AG04449 (cell line): ENCODE measurements at places on chromosomes 1 and 21.

DNA sequence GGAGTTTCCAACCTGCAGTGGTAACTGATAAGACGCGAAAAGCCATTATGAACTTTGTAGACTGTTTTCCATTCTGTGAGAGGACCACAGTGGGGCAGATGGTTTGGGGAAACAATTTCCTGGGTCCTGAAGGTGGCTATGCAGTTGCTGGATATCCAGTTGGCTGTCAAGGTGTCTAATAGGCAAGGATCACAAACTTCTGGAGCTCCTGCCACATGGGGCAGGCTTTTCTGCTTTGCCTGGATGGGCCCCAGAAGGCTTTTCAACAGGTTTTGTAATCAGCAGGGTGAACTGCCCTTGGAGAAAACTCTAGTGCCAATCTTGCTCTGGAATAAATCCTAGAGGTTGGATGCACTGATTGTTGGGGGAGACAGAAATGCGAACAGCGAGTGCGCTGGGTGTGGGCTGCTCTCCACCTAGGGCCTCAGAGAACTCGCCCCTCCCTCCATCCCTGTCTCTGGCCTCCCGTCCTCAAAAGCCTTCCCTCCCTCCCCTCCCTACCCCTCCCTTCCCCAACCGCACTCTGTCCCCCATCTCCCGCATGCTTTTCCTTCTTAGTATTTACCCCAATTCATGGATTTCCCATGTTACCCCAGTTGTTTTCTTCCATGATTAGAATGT is 210.3 kb upstream of the USP24 start:
- DNase-seq: no peak

GRCh38 chr1:153627715-153628626 is at the start of gene S100A1:
Gene S100A1 (plus strand): TSS chr1:153628434. CDS start chr1:153630522, 2,088 bp downstream.
- no peak for DNase-seq

- no peak for DNase-seq
These were observed 4.3 kb downstream of the MAN1A2 start for GRCh38 chr1:117371441-117372151.

GRCh38 chr1:201062511-201063091 is 39.1 kb upstream of the KIF21B start:
- no peak for DNase-seq

DNA sequence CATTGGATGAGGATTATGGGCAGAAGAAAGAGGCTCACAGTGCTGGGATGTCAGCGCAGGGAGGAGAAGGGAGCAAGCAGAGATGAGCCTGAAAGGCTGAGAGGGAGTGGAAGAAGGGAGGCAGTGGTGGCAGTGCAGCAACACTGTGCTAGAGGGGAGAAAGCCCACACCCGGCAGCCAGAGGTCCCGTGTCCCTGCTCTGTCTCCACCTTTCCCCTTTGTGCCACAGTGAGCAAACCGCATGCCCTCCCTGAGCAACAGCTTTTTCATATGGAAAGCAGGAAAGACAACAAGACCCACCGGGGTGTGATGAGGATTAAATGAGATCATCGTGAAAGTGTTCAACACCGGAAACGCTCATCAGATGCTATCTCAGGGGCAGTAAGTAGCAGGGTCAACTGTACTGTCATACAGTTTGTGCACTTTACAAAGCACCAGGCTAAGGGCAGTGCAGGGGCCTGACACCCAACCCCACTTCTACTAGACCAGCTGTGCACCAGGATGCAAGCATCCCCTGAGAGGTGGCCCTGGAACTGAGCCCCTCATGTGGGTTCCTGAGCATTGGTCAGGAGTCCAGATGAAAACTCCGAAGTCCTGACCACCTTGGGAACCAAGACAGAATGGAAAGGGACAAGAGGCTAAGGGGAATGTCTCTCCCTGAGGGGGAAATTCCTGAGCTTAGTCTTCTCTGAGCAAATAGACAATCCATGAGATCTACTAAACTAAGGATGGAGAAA is 9.1 kb downstream of the NHLH1 start:
- DNase-seq: no peak

DNA sequence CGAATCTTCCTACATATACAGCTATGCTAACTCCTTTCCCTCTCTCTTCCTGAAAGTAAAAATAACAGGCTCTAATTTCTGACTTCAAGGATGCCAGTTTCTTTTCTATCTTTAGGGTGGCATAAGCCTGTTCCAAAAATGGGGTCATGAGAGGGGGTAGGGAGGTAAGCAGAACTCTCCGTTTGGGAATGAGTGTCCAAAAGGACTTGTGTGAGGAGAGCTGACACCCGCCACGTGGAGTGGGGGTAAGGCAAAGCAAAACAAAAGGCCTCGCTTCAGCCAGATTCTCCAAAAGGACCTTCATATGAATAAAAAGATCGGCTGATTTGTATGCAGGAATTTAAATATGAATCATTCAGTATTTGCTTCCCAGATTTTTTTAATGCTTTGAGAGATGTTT is 28.6 kb downstream of the PLPPR4 start:
- DNase-seq: no peak

DNA sequence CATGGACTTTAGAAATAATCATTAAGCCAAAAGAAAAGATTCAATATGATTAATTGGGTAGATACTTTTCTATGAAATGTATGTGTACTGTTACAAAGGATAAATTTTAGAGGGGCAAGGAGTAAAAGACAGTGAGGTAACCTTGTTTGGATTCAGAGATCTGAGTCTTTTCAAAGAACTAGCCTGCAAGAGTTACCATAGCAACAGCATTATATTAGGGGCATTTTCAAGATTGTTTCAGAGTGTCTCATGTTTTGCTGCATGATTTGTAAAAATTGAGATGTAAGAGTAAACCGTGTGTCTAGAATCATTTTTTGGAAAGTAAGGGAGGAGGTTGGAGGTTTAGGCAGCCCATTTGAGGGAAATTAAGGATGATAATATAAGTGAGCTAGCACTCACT is 70.6 kb upstream of the KIAA1614 start:
- DNase-seq: peak; percentile 46

- peak; percentile 44 for DNase-seq
These were observed 15.8 kb upstream of the CAMK1G start for GRCh38 chr1:209567698-209568175.

DNA sequence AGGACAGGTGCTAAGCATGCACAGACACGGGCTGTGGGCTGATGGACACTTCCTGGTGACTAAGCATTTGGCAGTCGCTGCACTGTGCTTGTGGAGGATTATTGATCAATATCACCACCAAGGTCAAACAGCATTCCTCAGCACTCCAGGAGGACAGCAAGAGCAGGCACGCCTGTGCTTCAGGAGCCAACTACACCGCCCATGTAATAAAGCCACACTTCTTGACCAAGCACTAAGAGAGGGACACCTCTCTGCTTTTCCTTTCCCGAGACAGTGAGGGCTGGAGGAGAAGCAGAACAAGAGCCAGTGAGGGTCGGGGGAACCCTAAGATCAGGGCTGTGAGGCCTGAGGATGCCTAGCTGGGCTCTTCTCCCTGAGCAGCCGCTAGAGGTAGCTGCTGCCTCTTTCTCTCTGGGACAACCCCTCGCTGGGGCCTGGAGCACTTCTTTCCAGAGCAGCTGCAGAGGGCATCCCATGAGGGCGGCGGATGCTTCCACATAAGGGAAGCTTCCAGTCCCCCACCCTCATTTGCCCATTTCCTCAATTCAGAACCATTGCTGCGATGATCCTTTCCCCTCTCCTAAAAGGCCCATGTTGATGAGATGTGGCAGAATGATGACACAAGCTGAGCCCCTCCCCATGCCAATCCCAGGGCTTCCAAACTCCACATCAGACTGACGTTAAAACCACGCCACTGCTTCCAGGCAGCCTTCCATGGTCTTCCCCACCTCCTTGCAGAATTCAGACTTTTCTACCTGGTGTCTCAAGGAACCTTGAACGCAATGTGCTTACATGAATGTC is 19.1 kb downstream of the RAB7B start:
- no peak for DNase-seq

DNA sequence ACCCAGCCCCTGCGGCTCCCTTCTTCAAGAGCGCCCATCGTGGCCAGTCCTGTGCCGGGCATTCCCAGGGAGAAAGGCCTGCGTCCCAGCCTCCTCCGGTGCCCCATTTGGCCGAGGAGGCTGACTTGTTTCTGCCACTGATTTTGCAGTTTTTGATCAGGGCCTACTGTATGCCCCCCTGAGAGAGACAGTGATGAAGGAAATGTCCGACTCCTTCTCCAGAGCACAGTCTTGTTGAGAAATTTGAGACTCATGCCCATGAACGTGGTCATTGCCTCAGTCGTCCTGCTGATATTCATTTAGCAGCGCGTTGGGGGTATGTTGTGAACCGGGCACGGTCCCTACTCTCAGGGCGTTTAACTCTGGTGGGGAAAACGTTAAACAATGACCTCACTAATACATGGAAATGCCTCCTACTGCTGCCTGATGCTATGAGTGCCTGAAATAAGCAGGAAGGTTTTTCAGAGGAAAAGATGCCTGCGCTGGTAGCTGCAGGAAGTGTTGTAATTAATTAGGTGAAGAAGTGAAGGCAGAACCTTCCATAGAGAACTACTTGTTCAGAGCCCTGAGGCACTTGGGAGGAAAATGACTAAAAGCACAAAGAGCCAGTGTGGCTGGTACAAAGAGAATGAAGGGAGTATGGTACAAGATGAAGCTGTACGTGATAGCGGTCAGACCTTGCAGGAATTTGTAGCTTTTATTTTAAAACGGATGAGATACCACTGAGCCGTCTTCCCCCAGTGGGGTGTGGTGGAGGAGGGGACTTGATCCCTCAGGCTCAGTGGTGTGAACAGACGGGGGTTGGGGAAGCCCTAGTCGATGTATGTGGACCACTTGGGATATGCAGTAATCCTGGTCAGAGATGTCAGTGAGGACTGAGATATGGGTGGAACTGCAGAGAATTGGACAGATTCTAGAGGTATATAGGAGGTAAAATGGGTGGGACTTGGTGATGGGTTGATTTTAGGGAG is 730 bp downstream of the ZCCHC17 start:
- no peak for DNase-seq

- no peak for DNase-seq
These were observed 464.8 kb upstream of the BRINP3 start for GRCh38 chr1:190942475-190942874.

DNA sequence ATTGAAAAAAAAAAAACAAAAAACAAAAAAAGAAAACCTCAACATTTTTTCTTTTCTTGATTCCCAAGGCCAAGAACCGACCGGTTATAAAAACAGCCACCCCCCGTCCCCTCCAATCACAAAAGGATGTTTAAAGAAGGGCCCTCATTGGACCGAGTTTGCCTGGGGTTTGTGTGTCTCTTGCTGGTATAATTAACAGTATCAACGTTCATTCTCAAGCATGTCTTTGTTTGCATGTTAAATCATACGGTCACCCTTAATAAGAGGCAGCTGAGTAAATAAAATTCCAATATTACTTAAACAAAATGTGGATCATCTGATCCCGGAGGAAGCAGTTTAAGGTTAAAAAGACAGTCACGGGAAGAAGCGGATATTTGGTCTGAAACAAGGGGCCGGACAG is 201.1 kb downstream of the PRDM2 start:
- DNase-seq: no peak

DNA sequence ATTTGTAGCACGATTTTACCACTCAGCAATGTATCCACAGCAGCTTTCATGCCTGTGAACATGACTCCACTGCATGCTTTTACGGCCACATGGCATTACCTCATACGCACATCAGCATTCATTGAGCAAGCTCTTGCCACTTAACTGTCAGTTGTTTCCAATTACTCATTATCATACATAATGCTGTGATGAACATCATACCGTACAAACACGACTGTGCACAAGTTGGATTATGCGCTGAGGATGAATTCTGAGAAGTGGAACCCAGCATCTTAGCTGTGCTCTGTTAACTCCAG is 9.6 kb downstream of the UMODL1 start:
- peak; percentile 94 for DNase-seq

- DNase-seq: no peak
These were observed 43.1 kb upstream of the BCL10 start for GRCh38 chr1:85319491-85319890.

GRCh38 chr1:223197923-223198627 is 55.0 kb upstream of the TLR5 start:
- DNase-seq: no peak

- no peak for DNase-seq
These were observed 19.7 kb downstream of the GPSM2 start for GRCh38 chr1:108896146-108897145.

GRCh38 chr1:32981003-32981901 is 16.6 kb upstream of the RNF19B start:
- DNase-seq: no peak

- no peak for DNase-seq
These were observed 110.4 kb upstream of the C21orf91 start for GRCh38 chr21:17929510-17929909.

DNA sequence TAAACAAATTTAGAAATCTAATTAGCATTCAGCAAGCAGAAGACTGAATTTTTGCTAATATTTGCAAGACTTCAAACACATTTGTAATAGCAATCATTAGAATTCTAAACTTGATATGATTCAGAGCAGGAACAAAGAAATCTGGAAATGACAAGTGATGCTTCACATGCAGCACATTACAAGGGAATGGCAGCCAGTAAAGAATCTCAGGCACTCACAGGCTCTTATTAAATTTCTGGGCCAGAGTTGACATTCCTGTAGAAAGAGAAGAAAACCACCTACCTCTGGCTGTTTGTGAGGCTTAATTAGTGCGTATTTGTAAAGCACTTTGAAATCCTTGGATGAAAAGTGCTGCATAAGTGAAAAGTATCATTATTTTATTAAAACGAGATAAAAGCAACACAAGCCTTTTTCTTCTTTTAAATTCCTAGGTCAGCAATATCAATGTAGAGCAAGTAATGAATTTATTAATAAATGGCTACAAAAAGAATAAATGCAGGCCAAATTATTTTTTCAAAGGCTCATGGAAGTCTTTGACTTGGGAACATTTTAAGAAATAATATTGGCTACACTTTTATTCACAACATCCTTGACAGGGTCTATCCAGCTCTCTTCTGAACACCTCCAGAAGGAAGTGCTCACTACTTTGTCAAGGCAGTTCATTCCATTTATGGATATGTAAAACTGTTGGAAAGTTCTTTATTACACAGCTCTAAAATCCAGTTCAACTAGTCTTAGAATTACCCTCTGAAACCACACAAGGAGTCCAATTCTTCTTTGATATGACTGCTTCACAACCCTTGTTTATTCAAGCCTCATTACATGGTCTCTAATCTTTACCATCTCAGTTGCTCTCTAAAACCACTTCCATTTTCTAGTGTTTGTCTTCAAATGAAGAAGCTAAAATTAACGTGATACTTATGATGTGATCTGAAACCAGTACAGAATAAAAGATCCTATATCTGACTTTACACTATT is 32.1 kb upstream of the SCYL3 start:
- no peak for DNase-seq
